ENCODE measurements at places on chromosomes 5 and 9.

DNA sequence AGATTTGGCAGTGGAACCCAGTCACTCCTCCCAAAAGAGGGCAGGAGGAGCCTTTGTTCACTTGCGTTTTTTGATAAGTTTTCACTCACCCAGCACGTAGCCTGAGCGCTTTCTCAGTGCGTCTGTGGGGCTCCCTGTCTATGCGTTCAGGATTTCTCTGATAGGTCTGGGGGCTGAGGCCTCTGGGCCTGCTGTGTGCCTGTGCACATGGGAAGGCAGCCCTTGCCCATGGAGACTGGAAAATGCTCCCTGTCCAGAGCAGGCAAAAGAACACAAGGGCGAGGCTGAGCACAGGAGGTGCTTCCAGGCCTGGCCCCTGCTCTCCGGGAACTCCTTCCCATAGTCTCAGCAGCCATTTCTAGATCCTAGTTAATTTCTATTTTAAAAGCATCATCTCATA lies 249.9 kb downstream of the FSTL4 start:
- peaks cover 2% of the 10 kb centered on the region for H3K4me1 ChIP-seq
- H3K4me3 ChIP-seq, result no peak overlapping the region
- no peak for DNase-seq
- peaks cover 40% of the 10 kb centered on the region for H3K27me3 ChIP-seq
- H3K36me3 ChIP-seq, result no peaks in the 10 kb centered on the region

DNA sequence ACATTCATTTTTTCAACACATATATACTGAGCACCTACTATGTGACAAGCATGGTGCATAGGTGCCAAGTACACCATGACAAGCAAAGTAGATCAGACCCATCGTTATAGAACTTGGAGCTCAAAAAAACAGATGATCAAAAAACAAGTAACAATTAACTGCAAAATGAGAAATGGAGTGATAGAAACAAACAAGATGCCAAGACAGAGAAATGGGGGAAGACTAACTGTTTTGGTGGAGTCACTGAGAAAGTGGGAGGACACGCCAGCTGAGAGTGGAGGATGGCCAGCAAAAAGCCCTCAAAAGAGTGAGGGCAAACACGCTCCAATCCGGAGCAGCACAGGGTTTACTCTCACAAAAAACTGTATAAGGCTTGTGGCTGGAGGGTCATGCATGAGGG lies 50.6 kb downstream of the TTC39B start:
- H3K4me3 ChIP-seq, result no peak overlapping the region
- H3K27ac ChIP-seq, result no peak overlapping the region
- H3K27me3 ChIP-seq, result no peaks in the 10 kb centered on the region
- no peak for DNase-seq
- H3K4me1 ChIP-seq, result peaks cover 12% of the 10 kb centered on the region
- peaks cover 8% of the 10 kb centered on the region for H3K36me3 ChIP-seq

DNA sequence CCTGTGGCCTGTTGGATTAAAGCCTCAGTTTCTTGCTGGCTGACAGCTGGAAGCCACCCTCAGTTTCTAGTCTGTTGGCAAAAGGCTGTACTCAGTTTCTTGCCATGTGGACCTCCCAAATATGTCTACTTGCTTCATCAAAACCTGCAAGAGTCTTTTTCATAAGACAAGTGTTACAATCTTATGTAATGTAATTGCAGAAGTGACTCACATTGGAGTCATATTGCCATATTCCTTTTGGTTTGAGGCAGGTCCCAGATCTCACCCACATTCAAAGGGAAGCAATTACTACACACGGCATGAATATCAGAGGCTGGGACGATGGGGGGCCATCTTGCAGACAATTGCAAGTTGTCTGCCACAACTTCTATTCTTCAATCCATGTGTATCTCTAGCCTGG lies 286.7 kb upstream of the IL12B start:
- H3K36me3 ChIP-seq, result peaks cover 2% of the 10 kb centered on the region
- H3K4me1 ChIP-seq, result no peaks in the 10 kb centered on the region
- H3K4me3 ChIP-seq, result no peak overlapping the region
- DNase-seq, result no peak

DNA sequence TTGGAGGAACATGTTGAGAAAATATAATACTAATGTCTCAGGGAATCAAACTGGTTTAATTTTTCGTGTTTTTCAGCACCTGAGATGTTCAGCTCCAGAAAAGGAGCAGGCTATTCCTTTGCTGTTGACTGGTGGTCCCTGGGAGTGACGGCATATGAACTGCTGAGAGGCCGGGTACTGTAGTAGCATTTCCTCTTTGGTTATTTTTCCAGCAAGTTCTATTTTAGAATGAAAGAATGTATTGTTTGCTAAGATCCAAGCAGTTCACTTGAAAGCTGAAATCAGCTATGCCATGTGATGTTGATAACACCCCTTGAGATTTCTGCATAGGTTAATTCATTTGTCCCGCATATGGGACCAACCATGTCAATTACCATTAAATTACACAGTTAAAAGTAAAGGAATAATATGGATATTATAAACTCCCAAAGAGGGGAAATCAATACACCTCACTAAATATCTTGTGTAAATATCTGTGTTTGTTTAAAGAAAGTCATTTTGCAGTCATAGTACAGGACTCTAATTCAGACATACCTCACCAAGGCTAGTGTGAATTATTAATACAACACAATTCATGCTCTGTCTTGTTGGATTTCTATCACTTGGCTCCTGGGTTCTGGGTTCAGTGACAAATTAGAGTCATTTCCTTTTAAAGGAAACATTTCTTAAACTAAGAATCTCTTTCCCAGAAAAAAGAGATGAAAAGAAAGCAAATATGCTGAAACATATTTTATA lies 126.8 kb downstream of the STK32A start:
- H3K36me3 ChIP-seq, result no peaks in the 10 kb centered on the region
- H3K4me3 ChIP-seq, result no peak overlapping the region
- H3K4me1 ChIP-seq, result peaks cover 3% of the 10 kb centered on the region
- DNase-seq, result no peak
- H3K27me3 ChIP-seq, result peaks cover 5% of the 10 kb centered on the region

DNA sequence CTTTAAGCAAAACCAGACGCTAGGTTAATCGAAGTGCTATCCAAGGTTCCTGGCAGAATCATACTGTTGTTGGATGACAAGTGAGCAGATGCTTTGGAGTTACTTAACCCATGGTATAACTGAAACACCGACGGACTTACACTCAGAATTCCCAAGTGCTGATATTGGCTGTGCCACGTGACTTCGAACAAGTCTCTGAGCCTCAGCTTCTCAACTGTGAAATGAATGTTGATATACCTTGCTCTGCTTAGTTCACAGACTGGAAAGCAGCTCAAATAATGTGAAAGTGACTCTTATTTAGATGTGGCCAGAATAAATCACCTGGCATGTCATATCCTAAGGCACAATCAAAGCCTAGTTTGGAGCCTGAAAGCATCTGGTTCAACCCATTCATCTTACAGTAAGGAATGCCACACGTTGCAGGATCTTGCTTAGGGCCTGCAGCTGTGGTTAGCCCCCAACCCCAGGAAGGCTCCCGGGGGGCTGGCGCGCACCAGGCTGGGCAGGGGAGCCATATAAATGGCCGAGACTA lies 759 bp downstream of the GEMIN5 start:
- peaks cover 7% of the 10 kb centered on the region for H3K36me3 ChIP-seq
- peaks cover 37% of the 10 kb centered on the region for H3K4me1 ChIP-seq
- H3K27ac ChIP-seq, result peak overlapping the region; percentile 83

DNA sequence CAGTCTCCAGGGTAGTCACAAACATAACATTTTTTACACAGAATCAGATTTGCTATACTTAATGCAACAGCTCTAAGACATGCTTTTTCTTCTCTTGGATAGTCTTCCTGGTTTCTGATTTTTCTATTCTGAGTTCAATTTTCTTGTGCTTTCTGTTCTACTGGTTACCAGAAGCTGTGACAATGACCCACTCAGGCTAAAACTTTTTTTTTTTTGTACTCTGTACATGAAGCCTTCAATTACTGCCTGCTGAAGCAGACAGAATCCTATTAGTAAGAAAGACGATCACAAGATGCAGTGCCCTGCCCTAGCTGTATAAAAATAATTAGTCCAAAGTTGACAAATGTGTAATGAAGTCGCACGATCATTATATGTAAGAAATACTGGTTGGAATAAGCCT lies 231.1 kb upstream of the TBCA start:
- H3K36me3 ChIP-seq, result peaks cover 2% of the 10 kb centered on the region
- no peak overlapping the region for H3K4me3 ChIP-seq
- peaks cover 2% of the 10 kb centered on the region for H3K4me1 ChIP-seq
- DNase-seq, result no peak
- H3K27me3 ChIP-seq, result no peaks in the 10 kb centered on the region

- H3K36me3 ChIP-seq, result peaks cover 19% of the 10 kb centered on the region
- H3K27ac ChIP-seq, result no peak overlapping the region
- no peak overlapping the region for H3K4me3 ChIP-seq
- H3K4me1 ChIP-seq, result peaks cover 6% of the 10 kb centered on the region
These were observed 63.6 kb downstream of the CEP120 start for GRCh38 chr5:123359454-123360200.

- no peak for DNase-seq
- H3K27me3 ChIP-seq, result no peaks in the 10 kb centered on the region
- H3K36me3 ChIP-seq, result no peaks in the 10 kb centered on the region
- no peak overlapping the region for H3K4me3 ChIP-seq
These were observed 9.2 kb downstream of the PRR16 start for GRCh38 chr5:120473332-120473731.

GRCh38 chr5:128711216-128711615 lies 173.2 kb upstream of the FBN2 start:
- no peaks in the 10 kb centered on the region for H3K4me1 ChIP-seq
- no peak overlapping the region for H3K27ac ChIP-seq
- no peak for DNase-seq
- H3K36me3 ChIP-seq, result no peaks in the 10 kb centered on the region
- H3K27me3 ChIP-seq, result no peaks in the 10 kb centered on the region

- peaks cover 6% of the 10 kb centered on the region for H3K4me1 ChIP-seq
- no peak overlapping the region for H3K4me3 ChIP-seq
- H3K27me3 ChIP-seq, result peaks cover 50% of the 10 kb centered on the region
- peaks cover 4% of the 10 kb centered on the region for H3K36me3 ChIP-seq
- H3K27ac ChIP-seq, result no peak overlapping the region
These were observed 219.2 kb downstream of the EBF1 start for GRCh38 chr5:158880483-158881001.

DNA sequence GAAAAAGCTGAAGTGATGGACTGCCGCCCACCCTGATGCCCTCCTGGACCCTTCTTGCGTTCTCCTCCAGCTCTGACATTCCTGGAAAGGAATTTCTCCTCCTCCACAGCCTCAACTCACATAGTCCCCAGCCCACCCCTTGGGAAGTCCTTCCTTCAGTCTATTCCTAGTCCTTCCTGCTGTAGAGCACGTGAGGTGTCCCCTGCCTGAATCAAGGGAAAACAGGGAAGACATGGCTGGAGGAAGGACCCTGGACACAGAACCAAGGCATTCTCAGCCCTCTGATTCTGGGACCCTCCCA lies 3.7 kb downstream of the ARID3C start:
- no peak for DNase-seq
- H3K36me3 ChIP-seq, result peaks cover 17% of the 10 kb centered on the region
- H3K27me3 ChIP-seq, result peaks cover 77% of the 10 kb centered on the region
- H3K4me1 ChIP-seq, result peaks cover 29% of the 10 kb centered on the region
- H3K4me3 ChIP-seq, result no peak overlapping the region

Measured in T-helper 17 cell (primary cell).